HS-5 (cell line): ENCODE measurements at places on chromosomes 1 and 21.
A peak's percentile ranks its signal among the peaks of the same experiment; 100 is the strongest.

GRCh38 chr1:205127646-205128045 lies 5.9 kb upstream of the RBBP5 start:
- DNase-seq, result no peak

DNA sequence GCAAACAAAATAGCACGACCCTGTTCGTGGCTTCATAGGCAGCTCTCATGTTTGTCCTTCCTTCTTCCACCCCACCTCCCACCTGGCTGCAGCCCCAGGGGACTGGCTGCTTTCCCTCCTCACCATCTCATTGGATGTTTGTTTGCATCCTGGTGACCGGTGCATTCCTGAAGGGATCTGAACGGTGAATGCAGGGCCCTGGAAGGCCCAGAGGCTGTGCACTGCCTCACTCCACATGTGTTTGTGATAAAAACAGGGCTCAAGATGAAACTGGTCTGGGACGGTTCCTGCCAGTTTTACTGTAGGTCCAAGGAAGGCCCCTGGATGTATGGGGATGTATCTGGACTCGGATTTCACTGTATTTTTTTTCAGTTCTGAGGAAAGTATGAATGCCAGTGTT lies 42.8 kb downstream of the CNN3 start:
- peak; percentile 32 for DNase-seq

DNA sequence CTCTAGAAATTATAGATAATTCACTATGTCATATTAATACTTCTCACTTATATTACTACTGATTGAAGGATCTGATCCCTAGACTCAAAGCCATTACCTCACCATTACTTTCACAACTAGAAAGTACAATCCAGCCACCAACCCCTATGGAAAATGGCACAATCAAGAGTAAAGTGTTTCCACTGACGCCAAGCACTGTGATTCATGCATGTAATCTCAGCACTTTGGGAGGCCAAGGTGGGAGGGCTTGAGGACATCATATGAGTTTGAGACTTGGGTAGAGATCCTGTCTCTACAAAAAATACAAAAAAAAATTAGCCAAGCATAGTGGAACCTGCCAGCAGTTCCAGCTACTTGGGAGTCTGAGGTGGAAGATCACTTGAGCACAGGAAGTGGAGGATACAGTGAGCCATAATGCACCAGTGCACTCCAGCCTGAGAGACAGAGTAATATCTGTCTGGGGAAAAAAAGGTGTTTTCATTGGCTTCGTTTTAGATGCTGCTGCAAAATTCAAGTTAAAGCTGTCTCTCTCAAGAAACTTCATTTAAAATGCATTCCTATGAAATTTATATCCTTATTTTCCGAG lies 126.5 kb downstream of the AKT3 start:
- DNase-seq, result no peak

- no peak for DNase-seq
Measured at GRCh38 chr1:4396551-4396950, 257.9 kb upstream of the AJAP1 start.
